ENCODE measurements at places on chromosomes 6 and 20.

- no peak for DNase-seq
These were observed 1.3 kb upstream of the BLOC1S5 start for GRCh38 chr6:8065519-8065911.

GRCh38 chr6:365835-366234 lies 25.7 kb upstream of the IRF4 start:
- no peak for DNase-seq

GRCh38 chr6:149961728-149962425 lies 1.9 kb upstream of the ULBP1 start:
- no peak for DNase-seq

DNA sequence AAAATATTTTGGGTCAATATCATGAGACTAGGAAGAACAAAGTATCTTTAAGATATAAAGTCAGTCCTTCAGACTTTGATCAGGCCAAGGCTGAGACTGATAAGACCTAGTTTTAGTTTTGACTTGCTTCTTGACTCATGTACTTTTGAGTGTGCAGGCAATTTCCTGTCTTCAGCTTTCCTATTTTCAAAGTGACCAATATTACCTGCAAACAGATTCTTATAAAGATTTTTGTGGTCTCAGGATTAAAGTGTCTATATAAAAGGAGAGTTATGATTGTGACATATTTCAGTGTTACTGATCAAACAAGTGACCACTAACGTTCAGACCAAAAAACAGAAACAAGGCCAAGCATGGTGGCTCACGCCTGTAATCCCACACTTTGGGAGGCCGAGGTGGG lies 36.0 kb upstream of the AKIRIN2 start:
- no peak for DNase-seq

GRCh38 chr6:104095661-104096416 lies 763.9 kb downstream of the HACE1 start:
- no peak for DNase-seq

DNA sequence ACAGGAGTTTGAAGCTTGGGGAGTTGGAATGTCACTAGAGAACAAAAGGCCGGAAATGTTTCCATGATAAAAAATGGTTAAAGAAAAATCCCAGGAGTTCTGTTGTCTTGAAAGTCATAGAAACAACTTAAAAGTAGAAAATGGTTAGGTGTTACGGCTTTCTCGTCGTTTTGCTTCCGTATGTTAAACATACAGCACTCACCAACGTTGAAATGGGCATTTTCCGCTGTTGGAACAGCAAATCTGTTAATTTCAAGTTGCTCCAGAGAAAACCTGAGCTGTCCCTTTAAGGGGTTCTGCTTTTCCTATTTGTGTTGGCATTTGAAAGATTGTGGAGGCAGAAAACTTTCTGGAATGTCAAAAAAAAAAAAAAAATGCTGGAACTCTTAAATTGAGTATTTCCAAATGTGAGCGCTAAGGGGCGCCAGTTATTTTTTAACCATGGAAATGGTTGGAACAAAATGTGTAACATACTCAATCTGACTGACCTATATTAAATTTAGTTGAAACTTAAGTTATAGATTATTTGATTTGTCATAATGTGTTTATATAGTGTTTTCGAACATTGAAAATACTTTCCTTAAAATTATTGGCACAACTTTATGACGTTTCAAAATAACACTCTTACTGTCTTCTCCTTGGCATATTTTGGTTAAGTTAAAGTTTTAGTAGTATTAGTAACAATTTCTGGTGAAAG lies 2.2 kb downstream of the QKI start:
- no peak for DNase-seq

DNA sequence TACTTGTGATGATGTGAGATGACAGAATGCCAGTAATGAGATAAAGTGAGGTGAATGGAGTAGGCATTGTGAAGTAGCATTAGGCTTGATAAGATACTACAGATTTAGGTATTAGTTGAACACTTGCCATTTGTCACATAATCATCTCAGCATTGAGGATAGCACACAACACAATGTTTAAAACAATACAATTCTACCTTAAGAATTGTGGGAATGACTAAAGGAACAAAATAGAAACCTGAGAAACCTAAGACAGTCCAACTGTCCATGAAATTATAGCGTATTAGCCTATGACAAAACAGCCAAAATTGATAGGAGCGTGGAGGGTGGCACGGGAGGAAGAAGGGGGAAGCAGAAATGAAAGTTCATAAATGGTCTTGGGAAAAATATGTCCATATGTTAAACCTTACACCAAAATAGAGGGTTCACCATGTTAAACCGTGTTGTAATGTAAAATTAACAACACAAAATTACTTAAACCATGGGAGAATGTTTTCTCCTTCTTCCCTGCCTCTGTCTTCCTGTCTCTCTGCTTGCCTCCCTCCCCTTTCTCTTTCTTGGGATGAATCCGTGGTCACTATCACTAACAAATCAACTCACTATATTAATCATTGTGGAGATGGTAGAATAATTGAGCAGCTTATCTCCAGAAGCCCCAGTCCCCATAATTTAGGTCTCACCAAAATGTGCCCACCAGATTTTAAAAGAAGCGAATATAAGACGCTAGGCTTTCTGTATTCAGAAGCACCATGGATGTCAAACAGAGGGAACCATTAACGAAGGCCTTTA lies 33.0 kb upstream of the HFE start:
- no peak for DNase-seq

GRCh38 chr6:47298475-47298874 lies 11.2 kb downstream of the TNFRSF21 start:
- no peak for DNase-seq

DNA sequence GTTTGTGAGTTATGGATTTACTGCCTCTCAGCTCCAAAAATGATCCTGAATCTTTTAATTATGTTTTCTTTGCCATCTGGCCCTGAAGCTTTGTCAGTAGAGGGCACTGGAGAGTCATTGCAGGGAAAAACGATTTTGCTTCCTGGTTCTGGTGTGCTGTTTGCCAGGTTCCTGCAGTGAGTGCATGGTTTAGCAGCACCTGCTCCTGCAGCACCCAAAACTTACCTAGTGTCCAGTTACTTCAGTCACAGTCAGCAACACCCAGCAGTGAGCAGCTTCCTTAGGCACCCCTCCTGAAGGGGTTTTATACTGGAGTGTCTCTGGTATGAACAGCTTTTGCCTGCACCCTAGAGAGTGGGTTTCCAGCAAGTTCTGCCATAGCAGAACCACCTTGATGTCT lies 6.0 kb upstream of the TRIM26 start:
- DNase-seq: no peak

DNA sequence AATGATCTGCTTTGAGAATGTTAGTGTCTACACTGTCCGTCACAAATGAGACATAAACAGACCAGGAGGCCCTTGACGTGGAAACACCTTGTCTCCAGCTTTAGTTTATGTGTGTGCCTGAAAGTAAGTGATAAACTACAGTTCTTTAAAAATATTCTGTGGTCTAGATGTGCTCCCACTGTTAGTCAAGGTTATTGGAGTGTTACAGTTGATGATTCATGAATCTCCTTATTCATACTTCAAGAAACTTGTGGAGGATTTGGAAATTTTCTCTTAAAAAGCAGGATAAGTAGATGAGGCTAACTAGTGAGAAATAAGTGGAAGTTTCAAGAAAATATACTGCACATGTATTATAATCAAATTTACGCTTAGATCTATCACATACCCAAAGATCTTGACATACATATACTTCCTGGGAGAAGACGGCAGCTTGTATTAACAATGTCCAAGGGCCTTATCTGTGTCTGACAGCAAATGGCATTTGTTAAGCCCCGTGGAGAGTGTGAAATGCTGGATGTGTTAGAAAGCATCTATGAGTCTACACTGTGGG lies 90.5 kb upstream of the MBOAT1 start:
- no peak for DNase-seq

- DNase-seq: no peak
These were observed 81.6 kb downstream of the PXDC1 start for GRCh38 chr6:3669916-3670315.

- no peak for DNase-seq
These were observed 48.9 kb downstream of the EBF4 start for GRCh38 chr20:2741463-2741862.

DNA sequence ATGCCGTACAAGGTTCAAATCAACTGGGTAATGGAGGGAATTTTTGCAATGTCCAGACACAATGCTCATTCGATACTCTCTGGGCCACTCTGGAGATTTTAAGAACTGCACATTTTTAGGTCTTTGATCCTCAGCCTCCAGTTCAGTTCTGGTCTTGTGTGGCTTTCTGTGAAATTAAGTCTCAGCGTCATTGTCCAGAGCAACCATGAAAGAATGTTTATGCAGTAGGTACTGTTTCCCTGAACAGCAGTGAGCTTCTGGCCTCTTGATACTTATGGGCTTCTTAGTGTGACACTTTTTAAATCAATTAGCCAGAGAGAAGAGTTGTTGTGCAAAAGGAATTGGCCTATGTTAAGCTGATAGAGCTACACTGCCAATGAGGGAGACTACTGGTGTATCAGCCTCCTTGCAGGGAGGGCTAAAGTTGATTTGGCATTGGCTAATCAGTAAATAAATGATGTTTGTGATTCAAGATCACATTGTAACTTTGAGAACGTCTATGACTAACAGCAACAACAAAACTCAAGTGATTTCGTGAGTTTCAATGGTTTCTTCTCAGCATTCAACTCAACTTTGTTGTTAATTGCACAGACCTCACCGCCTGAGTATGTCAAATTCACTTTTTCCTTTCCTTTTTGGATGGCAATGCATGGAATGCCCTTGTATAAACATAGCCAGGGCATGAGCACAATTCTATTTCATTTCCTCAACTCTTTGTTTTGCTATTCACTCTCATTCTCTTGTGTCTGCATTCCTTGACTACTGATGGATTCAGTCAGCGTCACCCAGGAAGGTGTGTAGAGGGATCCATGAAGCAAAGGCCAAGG lies 85.1 kb downstream of the GJA1 start:
- no peak for DNase-seq

DNA sequence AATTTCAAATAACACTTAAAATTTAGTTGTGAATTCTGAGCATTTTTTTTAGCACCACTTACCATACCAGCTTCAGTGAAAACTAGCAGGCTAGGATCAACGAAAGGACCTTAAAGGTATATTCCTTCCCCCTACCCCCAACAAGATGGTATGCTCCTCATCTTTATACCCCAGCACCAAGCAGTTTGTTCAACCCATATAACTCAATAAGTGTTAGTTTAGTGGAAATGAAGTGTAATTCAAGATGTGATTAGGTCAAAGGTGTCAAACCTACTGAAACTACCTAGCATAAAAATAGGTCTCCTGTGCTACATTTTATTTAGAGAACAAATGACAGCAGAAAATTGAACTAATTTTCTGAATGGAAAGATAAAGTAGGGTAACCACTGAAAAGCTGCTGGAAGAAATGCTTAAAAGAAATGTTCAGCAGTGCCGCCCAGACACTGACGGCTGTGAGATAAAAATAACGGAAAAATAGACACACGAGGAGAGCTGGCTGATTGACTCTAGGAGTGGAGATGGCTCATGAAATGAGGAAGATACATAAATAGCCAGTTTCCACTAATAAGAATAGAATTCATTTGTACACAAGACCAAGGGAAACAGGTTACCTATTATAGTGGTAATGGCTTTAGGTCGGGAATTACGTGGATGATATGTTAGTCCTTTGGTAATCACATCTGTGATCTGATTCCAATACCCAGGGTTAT lies 94.8 kb downstream of the IPCEF1 start:
- no peak for DNase-seq

- DNase-seq: no peak
These were observed 32.8 kb downstream of the PSMB9 start for GRCh38 chr6:32886681-32887383.

DNA sequence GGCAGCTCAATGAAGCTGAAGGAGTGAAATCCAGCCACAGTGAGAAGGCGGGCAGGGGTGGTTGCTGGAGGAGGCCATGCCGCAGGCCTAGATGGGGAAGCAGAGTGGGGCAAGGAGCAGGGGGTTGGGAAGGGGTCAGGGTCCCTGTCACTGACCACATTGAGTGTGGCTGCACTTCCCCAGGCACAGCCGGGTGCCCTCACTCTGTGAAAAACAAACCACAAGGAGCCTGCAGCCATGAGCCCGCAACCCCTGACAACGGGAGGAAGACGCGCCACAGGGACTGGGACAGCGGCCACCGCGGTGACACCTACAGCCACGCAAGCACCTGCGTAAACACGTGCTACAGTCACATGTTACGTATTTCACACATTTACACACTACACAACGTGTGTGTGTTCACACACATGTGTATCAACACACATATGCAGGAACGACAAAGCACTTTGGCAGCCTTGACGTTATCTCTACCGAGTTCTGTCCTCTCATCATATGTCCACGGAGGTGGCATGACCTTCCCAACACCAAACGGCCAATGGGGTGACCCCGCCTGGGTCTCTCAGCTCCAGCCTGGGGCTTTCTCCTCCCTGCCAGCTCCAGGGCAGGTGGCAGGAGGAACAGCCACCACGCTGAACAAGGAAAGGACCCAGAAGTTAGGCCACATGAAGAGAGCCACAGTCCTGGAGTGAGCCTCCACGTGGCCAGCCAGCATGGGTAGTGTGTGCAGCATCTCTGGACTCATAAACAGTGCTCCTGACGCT lies 137.6 kb upstream of the RPS6KA2 start:
- no peak for DNase-seq

DNA sequence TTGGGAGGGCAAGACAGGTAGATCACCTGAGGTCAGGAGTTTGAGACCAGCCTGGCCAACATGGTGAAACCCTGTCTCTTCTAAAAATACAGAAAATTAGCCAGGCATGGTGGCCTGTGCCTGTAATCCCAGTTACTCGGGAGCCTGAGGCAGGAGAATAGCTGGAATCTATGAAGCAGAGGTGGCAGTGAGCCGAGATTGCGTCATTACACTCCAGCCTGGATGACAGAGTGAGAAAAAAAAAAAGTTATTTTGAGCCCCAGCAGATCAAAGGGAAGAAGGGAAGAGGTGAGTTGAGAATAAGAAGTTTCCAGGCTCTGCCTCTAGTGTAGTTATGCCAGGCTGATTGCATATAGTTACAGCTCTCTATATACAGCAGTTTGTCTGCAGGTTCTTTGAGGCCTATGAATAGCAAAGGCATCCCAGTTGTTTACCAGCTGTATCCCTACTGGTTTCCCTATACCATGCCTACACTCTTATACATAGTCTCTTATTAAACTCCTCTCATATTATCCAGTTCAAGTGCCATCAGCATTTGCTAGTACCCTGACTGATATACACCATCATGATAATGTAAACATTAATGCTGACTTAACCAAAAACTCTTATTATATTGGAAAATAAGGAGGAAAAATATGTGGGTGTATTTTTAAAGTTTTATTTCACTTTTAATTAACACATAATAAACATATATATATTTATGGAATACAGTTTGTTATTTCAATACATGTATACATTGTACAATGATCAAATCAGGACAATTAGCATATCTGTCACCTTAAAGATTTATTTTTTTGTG lies 823.6 kb upstream of the ADGRB3 start:
- no peak for DNase-seq

GRCh38 chr20:23132293-23132929 lies 46.3 kb upstream of the CD93 start:
- DNase-seq: no peak

DNA sequence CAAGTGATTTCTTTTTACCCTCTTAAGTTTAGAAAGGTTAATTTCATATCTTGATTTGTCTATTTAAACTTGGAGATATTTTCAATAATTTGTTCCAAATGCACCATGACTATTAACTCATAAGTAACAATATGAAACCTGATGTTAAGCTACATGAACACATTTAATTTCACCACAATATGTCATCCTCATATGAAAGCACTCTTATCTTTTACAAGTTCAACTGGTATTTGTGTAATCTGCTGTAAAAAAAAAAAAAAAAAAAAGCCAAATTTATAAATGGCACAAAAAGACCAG lies 110.4 kb downstream of the HFE start:
- no peak for DNase-seq

GRCh38 chr6:67393356-67393755 lies 1241.7 kb upstream of the ADGRB3 start:
- DNase-seq: no peak

- no peak for DNase-seq
These were observed 52.0 kb downstream of the KIF13A start for GRCh38 chr6:17935188-17936149.
